Ovary (tissue), 10 donors: ENCODE measurements at places on chromosomes 1 and 21.

DNA sequence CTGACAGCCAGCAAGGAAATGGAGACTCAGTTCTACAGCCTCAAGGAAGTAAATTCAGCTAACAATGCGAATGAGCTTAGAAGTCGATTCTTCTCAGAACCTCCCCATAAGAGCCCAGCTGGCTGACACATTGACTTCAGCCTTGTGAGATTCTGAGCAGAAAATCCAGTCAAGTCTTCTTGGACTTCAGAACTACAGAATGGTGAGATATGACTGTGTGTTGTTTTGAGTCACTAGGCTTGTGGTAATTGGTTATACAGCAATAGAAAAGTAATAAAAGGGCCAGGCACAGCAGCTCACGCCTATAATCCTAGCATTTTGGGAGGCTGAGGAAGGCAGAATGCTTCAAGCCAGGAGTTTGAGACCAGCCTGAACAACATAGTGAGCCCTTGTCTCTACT is 161.8 kb upstream of the IVNS1ABP start:
- DNase-seq, result no peak

- DNase-seq, result no peak
These were observed 77.6 kb downstream of the DDR2 start for GRCh38 chr1:162709870-162710269.

GRCh38 chr1:81021134-81021533 is 779.6 kb upstream of the ADGRL2 start:
- DNase-seq, result no peak

DNA sequence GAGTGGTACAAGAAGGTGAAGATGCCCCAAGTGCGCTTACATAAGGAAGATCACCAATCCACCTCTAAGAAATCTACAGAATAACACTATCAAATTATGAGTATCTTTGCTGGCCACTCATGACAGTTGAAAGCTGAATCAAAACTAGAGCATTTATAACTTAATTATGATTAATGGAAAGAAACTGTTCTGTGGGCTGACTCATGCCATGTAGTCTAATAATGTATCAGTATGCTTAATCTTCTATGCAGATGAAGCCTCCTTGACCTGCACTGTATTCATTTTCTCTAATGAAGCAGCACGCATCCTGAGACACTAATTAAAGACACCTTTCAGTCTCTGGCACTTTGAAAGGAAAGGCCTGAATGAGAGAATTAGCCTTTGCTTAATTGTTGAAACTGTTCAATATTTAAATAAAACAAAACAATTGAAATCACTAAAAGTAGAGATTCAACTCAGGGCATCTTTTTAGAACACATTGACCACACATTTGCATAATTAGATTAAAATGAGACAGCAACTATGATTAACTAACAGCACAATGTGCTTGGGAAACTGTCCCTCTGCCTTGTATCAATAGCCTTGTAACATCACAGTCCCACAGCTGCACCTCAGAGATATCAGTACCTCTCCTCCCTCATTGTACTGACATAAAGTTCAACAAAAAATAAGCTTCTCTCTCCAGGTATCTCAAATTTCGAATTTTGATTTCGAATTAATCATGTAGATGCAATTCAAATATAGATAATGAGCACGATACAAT is 105.6 kb downstream of the NTPCR start:
- no peak for DNase-seq

GRCh38 chr21:45078371-45078770 is 4.0 kb downstream of the ADARB1 start:
- DNase-seq, result no peak

- DNase-seq, result no peak
These were observed 8.8 kb upstream of the FGGY start for GRCh38 chr1:59288046-59288445.

DNA sequence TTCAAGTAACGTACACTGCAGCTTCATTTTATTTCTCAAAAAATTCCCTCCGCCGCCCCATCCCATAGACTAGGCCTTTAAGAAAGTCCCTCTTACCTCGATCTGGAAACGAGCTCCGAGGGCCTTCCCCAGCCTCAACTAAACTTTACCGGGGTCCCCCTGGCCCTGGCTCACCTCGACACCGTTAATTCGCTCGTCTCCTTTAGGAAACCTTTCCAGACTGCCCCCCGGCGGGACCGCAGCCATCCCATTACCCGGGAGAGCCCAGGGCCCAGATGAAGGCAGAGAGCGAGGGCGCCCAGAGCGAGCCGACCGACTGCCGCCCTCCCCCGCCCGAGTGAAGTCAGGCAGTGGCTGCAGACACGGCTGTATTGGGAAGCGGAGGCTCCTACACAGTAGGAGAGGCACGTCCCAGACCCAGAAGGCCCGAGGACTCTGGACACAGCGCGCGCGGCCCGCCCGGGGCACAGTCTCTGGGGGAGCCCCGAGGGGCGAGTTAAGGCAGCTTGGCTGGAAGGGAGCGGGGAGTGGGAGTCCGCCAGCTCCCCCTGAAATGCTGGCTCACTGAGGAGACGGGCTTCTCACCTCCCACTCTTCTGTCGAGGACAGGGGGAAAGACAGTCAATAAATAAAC is 14.6 kb downstream of the SEMA6C start:
- peak; percentile 59 for DNase-seq

- DNase-seq, result no peak
These were observed 15.1 kb downstream of the NFASC start for GRCh38 chr1:204885790-204886189.

DNA sequence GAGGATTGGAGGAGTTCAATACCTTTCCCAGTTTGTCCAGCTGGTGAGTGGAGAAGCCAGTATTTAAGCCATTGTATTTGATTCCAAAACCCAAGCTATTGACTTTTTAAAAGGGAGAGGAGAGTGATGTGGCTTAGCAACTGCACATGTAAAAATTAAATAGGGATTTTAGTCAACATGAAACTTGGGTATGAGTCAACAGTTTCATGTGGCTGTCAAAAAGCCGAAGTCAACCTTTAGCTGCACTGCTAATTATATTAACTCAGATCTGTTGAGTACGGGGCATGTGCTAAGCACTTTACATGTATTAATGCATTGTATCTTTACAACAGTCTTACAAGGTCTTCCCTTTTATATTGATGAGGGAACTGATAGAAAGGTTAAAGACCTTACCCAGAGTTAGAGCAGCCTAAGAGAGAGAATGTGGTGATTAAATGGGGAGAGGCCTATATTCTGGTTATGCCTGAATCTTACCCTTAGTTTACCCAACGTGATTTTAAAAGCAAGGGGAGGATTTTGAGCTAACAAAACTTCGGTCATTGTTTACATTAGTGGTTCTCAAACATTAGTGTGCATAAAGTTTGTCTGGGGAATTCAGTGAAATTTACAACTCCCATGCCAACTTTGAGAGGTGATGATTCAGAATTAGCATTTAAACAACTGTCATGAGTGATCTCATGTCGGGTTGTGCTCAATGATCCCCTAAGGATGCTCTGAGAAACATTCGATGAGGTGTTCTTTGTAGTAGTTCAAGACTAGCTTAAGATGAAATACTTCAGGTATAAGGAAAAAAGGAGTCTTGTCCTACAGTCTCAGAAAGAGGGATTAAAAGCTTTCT is 6.9 kb upstream of the SLC35F3 start:
- DNase-seq, result no peak

DNA sequence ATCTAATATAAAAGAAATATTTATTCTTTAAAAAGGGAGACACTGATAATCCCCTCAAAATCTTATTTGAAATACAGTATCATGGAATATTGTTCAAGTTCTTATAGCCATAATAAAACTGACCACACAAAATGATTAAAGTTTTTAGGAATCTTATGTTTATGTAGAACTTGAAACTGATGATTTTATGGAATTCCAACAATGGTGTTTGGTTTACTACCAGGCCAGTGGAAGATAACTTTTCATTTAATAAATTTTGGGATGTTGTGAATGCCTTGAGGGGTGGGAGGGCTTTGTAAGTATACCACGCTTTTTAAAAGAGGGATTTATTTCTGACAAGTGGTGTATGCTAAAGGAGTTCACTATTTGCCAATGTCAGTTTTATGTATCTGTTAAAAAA is 87.7 kb downstream of the RAB3GAP2 start:
- no peak for DNase-seq

DNA sequence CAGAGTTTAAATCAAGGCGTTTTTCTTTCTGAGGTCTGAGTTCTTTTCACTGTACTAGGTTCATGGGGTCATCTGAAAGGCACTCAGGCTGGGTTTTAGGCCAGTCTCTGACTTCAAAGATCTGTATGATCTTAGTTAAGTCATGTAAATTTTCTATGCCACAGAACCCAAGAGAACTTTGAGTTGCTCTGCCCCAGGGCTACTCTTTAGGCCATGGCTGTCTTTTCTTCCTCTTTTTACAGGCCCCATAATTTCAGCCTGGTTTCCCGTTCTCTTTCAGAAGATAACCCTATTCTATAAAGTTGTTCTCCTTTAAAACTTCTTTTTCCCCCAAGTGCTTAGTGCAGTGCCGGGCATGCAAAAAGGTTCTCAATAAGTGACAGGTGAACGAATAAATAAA is 26.1 kb downstream of the METTL13 start:
- no peak for DNase-seq

GRCh38 chr1:205687242-205687641 is 6.9 kb upstream of the SLC45A3 start:
- no peak for DNase-seq

DNA sequence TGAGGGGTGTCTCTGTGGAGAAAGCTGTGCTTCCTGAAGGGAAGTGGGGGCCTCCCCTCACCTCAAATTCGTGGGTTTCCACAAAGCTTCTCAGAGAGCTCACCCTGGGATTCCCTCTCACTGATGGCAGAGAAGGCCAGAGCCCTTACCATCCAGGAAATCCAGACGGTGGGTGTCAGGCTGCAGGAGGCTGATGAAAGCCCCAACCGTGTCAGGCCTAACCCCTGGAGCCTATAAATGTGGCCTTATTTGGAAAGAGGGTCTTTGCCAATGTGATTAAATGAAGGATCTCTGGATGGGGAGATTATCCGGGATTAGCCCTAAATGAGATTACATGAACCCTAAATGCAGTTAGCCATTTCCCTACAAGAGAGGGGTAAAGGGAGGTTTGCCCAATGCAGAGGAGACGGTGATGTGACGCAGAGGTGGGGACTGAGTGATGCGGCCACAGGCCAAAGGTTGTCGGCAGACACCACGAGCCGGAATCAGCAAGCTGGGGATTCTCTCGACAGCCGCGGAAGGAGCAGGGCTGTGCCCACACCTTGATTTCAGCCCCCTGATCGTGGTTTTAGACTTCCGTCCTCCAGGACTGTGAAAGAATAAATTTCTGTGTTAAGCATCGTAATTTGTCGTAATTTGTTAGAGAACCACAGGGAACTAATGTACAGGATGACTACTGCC is 82.6 kb downstream of the TOMM20 start:
- DNase-seq, result no peak

- peak; percentile 64 for DNase-seq
These were observed 2.4 kb downstream of the PAQR7 start for GRCh38 chr1:25873120-25873519.

GRCh38 chr1:59107516-59107915 is 189.4 kb upstream of the FGGY start:
- DNase-seq, result peak; percentile 40

DNA sequence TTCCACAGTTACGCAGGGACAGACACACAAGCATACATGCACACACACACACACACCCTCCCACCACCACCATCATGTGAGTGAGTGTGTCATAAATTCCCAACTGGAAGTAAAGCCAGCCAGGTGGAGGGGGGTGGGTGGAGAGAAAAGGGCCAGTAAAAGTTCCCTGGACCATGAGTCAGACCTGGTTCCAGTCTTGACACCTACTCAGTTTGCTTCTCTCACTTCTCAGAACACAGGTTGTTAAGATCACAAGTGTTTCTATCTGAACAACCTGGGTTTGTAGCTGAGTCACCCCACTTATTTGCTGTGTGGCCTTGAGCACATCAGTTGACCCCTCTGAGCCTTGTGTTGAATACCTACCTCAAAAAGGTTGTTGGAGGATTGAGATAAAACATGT is 9.6 kb downstream of the EPHA10 start:
- DNase-seq, result no peak

GRCh38 chr21:14523234-14523633 is 22.9 kb downstream of the SAMSN1 start:
- no peak for DNase-seq

- DNase-seq, result no peak
These were observed 91.7 kb upstream of the PGBD5 start for GRCh38 chr1:230517786-230518185.

DNA sequence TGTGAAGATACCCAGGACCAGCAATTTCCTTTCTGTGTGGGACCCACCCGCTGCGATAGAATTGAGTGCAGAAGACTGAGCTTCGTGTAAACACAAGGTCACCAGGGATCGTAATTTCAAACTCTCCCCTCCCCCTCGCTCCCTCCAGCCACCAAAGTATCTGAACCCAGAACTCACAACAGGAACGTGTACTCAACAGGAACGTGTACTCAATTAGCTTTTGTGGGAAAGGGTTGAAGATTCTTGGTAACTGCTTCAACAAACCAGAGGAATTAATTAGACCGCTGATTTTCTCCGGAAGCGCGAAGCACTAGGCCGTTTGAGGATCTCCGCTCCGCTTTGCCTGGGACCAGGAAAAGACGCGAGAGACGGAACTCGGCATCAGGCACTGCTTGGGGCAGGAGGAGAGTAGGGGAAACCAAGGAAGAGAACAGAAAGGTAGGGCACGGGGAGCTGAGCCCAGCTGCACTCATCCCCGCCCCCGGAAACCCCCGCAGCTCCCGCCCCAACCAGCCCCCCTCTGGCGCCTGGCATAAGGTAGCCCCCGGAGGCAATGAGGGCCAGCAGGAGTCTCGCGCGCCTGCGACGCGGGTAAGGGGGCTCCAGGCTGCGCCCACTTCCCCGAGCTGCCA is 453 bp downstream of the DRAM2 start:
- no peak for DNase-seq

- no peak for DNase-seq
These were observed 14.6 kb downstream of the MAB21L3 start for GRCh38 chr1:116125758-116126157.

GRCh38 chr1:157189986-157190982 is 52.1 kb upstream of the ETV3 start:
- no peak for DNase-seq

- no peak for DNase-seq
These were observed 24.3 kb upstream of the CITED4 start for GRCh38 chr1:40886318-40887011.

GRCh38 chr1:11301601-11302000 is 28.6 kb downstream of the UBIAD1 start:
- DNase-seq, result no peak

- no peak for DNase-seq
These were observed 168.9 kb downstream of the RHOU start for GRCh38 chr1:228904222-228904621.

GRCh38 chr1:52355847-52356505 is 10.0 kb downstream of the CC2D1B start:
- no peak for DNase-seq

DNA sequence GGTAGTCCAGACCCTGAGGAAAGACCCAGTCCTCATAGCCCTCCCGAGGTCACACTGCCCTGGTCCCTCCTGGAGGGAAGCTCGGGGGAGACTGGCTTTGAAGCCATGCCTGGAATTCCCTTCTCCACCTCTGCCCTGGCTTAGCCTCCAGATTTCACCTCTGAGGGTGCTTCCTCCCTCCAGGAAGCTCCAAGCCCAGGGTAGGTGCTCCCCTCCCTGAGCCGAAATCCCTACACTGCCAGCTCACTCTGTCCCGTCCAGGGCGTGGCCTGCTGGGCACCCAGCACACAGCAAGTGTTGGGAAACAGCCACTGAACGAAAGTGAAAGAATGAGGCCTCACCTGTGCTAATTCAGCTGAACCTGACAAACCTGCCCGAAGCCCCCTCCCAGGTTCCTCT is 6.0 kb upstream of the TNFRSF25 start:
- no peak for DNase-seq
